GM03348 (cell line): ENCODE measurements at places on chromosomes 4 and X.

- DNase-seq: peak; percentile 36
Observed at GRCh38 chr4:53089936-53090729, 228.0 kb downstream of the RASL11B start.

DNA sequence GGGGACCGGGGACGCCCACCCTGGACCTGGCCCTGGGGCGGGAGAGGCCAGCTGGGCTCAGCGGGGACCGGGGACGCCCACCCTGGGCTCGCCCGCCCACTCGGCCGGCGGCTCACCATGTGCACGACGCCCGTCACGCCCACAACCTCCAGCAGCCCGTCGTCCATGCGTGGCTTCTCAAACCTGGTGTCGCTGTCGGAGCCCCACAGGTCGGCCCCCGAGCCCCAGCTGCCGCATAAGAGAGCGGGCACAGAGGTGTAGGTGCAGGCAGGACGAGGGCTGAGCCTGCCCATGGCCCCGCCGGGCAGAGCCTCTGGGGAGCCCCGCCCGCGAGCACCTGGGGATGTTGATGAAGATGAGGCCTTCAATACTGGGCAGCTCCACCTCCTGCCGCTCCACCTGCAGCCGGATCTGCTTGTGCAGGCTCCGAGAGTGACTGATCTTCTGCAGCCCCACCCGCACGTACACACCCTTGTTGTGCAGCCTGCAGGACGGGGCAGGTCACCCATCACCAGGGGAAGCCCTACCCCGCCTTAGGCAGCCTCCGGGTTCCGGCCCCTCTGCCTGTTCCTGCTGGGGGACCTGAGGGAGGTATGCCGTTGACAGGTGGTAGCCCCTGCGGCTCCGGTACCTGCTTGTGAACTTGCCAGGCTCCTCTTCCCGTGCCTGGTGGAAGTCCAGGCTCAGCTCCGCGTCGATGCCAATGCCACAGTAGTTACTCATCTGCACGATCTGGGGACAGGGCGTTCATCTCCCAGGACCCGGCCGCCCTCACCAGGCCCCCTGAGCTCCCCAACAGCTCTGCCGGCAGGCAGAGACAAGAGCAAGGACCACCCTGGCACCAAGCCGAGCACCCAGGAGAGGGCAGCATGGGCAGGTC is 11.8 kb downstream of the DGKQ start:
- no peak for DNase-seq

DNA sequence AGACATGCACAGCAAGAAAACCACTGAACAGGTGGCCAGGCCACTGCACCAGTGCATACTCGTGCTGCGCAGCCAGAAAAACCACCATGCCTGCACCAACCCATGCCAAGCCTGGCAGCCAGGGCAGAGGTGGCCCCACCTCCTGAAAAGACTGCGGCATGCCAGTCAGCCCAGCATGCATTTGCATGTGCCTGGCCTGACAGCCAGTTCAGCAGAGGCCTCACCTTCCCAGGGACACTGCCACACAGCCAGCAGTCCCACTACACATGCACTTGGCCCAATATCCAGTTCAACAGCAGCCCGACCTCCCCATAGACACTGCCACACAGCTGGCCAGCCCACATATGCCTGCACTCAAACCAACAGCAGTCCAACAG is 43.5 kb upstream of the DDX60 start:
- DNase-seq: no peak

DNA sequence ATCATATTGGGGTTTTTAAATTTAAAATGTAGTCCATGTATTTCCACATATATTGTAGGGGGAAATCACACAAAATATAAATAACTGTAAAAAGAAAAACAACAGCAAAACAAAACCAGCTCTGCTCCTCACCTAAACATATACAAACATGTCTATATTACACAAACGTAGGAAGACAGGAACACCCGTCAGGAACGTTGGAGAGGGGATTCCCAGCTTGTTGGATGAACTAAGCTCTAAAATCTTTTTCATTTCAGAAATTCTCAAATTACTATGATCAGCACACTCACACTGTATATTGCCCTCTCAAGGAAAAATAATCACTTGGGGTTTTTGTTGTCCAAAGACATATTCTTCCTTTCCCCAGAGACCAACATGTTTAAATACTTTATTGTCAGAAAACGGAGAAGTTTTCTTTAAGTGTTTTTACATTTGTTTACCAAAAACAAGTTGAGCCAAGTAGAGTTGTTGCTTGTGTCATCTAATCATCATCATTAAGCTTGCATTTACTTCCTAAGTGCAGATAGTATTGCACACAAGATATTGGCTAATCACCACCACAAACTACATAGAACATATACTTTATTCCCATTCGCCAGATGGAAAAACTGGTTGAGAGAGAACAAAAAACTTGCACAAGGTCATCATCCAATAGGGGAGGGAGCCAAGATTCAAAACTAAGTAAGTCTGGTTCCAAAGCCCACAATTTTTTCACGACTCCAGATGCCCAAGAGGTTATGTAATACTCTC is 2.4 kb upstream of the TLR10 start:
- DNase-seq: no peak

DNA sequence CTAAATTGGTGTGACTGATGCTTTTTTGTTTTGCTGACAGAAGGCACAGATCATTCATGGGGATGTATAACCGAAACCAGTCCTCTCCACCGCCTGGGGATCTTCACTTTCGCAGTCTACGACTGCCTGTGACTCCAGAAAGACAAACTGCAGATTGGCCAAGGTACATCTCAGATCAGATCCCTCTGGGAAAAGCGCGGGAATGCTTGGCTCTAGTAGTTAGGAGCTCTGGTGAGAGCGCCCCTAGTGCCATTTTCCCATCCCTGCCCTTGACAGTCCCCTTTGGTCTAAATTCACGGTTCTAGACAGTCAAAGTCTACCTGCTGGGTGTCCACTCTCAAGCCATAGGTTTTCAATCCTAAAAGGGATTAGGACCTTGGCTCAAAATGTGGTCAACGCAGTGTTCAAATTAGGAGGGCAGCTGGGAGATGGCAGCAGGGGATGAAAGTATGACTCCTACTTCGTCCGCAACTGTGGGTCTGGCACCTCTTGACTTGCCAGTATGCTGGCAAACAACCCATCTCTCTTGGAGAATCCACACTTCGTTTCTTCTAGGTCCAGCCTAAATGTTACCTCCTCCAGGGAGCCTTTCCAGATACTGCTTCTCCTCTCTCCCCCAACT is 6.9 kb upstream of the HAND2 start:
- DNase-seq: no peak

- no peak for DNase-seq
Observed at GRCh38 chr4:28451346-28451745, 1590.7 kb downstream of the STIM2 start.

GRCh38 chr4:2060611-2061185 is 1.6 kb downstream of the NAT8L start:
- DNase-seq: no peak

DNA sequence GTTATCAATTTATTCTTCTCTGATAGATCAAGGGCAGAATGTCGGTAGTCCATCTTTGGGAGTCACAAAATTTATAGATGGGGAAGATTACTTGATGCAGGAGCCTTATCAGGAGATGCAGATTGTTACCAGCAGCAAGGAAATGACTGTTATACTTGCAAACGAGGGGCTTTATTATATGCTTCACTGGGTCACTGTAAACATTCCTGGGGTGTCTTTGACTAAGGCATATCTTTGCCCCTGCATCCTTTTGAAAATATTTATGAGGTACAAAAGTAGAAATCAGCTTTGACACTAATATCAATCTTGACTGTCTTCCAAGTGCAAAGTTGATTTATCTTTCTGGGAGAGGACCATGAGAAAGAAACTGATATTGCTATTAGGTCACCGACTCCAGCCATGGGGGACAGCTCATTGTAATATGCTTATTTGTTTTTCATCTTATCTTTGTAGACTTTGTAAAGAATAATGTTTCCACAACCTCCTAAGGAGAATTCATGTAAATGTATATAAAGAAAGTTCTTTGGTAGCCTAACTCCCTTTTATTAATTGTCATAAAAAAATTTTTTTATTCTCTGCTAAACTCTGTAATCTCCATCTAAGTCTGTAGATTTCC is 177.3 kb upstream of the EMCN start:
- DNase-seq: no peak
